Endothelial cell of coronary artery (primary cell): ENCODE measurements at places on chromosomes 2 and 18. TPM values are rescaled to one million over a fixed set of nuclear protein-coding genes. Genes with fewer than 3 reads are reported as not detected.

LIMS2 gene
- 9.4 and 22.1 TPM in 2 replicates for total RNA-seq

CYP1B1 gene
- total RNA-seq = 0.18 and 0.94 TPM in 2 replicates

LBX2 gene
- 1.4 and 2.1 TPM in 2 replicates for total RNA-seq

KLHL30 gene
- total RNA-seq = 0.19 TPM in 1 of 2 replicates, not detected in the other

SPP2 gene
- total RNA-seq = not detected in 2 replicates

KIAA2012 gene
- total RNA-seq = not detected in 2 replicates

FLACC1 gene
- total RNA-seq = 0.36 and 1.0 TPM in 2 replicates

SLC4A5 gene
- total RNA-seq = 0.09 TPM in 1 of 2 replicates, not detected in the other

CTNNA2 gene
- not detected in 2 replicates for total RNA-seq

RFTN2 gene
- total RNA-seq = 3.8 and 5.1 TPM in 2 replicates

MALT1 gene
- 11.2 and 15.8 TPM in 2 replicates for total RNA-seq

SCN7A gene
- total RNA-seq = not detected in 2 replicates

PRADC1 gene
- total RNA-seq = 13.2 and 21.0 TPM in 2 replicates

ZDBF2 gene
- 9.3 and 14.2 TPM in 2 replicates for total RNA-seq

DLX1 gene
- total RNA-seq = under 0.01 TPM in 2 replicates

DNMT3A gene
- total RNA-seq = 33.5 and 41.2 TPM in 2 replicates

TCF7L1 gene
- total RNA-seq = 3.9 and 5.1 TPM in 2 replicates

SFTPB gene
- total RNA-seq = not detected in 2 replicates

LRRC30 gene
- total RNA-seq = not detected in 2 replicates

HOXD13 gene
- total RNA-seq = not detected in 2 replicates

FOSL2 gene
- 20.0 and 57.5 TPM in 2 replicates for total RNA-seq

MBD5 gene
- 10.3 and 17.3 TPM in 2 replicates for total RNA-seq

ZSWIM2 gene
- not detected in 2 replicates for total RNA-seq

ABCB11 gene
- 0.18 and 0.56 TPM in 2 replicates for total RNA-seq

ALPP gene
- total RNA-seq = not detected in 2 replicates

MEP1B gene
- 0.19 TPM in 1 of 2 replicates, not detected in the other for total RNA-seq

SLC5A7 gene
- not detected in 2 replicates for total RNA-seq

GCC2 gene
- 16.7 and 26.1 TPM in 2 replicates for total RNA-seq

CPO gene
- not detected in 2 replicates for total RNA-seq

ZNF521 gene
- 65.4 and 78.2 TPM in 2 replicates for total RNA-seq

LAMA1 gene
- 0.09 and 0.75 TPM in 2 replicates for total RNA-seq

DSEL gene
- total RNA-seq = 7.8 and 13.4 TPM in 2 replicates

HOXD3 gene
- 0.54 and 2.4 TPM in 2 replicates for total RNA-seq

TNFRSF11A gene
- 1.9 and 3.1 TPM in 2 replicates for total RNA-seq

PSMA8 gene
- not detected in 2 replicates for total RNA-seq

CRYGC gene
- total RNA-seq = not detected in 2 replicates

PJVK gene
- 0.54 and 0.66 TPM in 2 replicates for total RNA-seq

GALNT13 gene
- 0.09 and 0.36 TPM in 2 replicates for total RNA-seq

SPC25 gene
- total RNA-seq = 1.6 and 6.4 TPM in 2 replicates

PLB1 gene
- total RNA-seq = 0.36 and 0.38 TPM in 2 replicates

LOXHD1 gene
- not detected in 2 replicates for total RNA-seq

SLC25A52 gene
- 0.09 TPM in 1 of 2 replicates, not detected in the other for total RNA-seq

TUBB6 gene
- 988 and 1,207 TPM in 2 replicates for total RNA-seq

HOXD8 gene
- 0.99 and 4.1 TPM in 2 replicates for total RNA-seq

DGKD gene
- total RNA-seq = 8.5 and 14.1 TPM in 2 replicates

LINC00305 gene
- total RNA-seq = not detected in 2 replicates
